Heart left ventricle (tissue), 16 donors: ENCODE measurements at places on chromosomes 11 and 22. TPM values are rescaled to one million over a fixed set of nuclear protein-coding genes. Genes with fewer than 3 reads are reported as not detected.

GRCh38 chr11:28318871-28319270, 210.7 kb downstream of the METTL15 start:
- no peaks in the 10 kb centered on the region for H3K4me1 ChIP-seq
- DNase-seq = no peak
- no peak overlapping the region for H3K27ac ChIP-seq
- no peaks in the 10 kb centered on the region for H3K27me3 ChIP-seq
- no peak overlapping the region for H3K4me3 ChIP-seq
- no peaks in the 10 kb centered on the region for H3K36me3 ChIP-seq

DNA sequence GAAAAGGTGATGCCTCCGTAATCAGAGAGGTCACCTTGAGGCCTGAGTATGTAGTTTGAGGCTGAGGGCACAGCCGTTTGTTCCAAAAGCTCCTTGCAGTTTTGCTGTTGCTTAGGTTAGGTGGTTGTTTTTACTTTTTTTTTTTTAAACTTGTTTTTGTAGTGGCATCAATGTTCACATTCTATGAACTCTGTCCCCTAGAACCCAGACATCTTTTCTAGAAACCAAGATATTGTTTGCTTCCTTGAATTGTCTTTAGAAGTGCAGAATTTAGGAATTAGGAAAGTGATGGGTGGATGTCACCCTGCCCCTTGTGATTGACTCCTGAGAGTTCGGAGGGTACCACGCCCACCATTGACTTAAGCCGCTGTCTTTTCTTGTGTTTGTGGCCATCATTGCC, 35.7 kb upstream of the ETS1 start:
- H3K27ac ChIP-seq = no peak overlapping the region
- DNase-seq = no peak
- no peaks in the 10 kb centered on the region for H3K36me3 ChIP-seq
- no peaks in the 10 kb centered on the region for H3K4me1 ChIP-seq

DNA sequence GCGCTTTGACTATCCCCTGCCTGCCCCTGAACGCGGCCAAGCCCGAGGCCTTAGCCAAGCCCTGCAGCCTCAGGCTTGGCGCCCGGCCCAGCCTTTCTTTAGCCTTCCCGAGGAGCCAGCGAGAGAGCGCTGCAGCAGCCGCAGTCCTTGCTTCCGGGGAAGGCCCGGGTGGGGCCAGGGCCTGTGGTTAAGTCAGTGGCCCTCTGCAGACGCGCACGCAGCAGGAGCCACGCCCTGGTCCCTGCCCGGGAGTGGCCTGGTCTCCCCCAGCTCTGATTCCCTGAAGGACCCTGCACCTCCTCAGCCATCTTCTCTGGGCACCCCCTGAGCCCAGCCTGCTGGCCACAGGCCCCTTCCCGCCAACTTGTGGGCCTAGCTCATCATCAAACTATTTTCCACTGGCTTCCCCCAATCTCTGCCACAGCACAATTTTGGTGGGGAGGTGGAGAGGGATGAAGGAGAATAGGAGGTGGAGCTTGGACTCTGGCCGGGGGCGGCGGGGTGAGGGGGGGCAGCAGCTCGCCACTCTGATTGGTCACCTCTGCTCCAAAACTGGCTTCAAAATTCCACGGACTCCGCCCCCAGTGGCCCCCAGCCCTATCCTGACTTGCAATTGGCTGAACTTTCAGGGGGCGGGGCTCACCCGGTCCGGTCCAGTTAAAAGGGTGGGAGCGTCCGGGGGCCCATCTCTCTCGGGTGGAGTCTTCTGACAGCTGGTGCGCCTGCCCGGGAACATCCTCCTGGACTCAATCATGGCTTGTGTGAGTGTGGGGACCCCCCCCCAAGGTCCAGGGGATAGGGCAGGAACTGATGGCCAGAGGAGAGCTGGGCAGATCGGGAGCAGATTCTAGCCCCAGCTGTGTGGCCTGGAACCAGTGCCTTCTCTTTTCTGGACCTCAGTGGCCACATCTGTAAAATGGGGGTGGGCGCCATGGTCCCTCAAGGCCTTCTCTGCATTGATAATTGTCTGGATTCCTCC, at the start of gene LGALS1:
Gene LGALS1, plus strand, starts transcription at position 686 of the 979 bp plus-strand sequence. Its CDS starts 67 bp downstream, at position 753.
- DNase-seq = peak; percentile 98
- peak within 1 kb of the TSS; percentile 92 for H3K27ac ChIP-seq
- peaks cover 44% of the 10 kb centered on the region for H3K4me1 ChIP-seq
- peak within 1 kb of the TSS; percentile 71 for H3K4me3 ChIP-seq

- H3K4me3 ChIP-seq = no peak overlapping the region
- no peaks in the 10 kb centered on the region for H3K36me3 ChIP-seq
- no peaks in the 10 kb centered on the region for H3K4me1 ChIP-seq
Measured at GRCh38 chr11:75615751-75616150, 53.1 kb downstream of the MAP6 start.

GRCh38 chr22:37095113-37095512, 14.4 kb downstream of the TMPRSS6 start:
- no peak overlapping the region for H3K27ac ChIP-seq
- DNase-seq = no peak
- peaks cover 11% of the 10 kb centered on the region for H3K27me3 ChIP-seq

GRCh38 chr11:11706028-11706427, 84.2 kb upstream of the GALNT18 start:
- no peak overlapping the region for H3K4me3 ChIP-seq
- H3K27ac ChIP-seq = no peak overlapping the region
- no peaks in the 10 kb centered on the region for H3K36me3 ChIP-seq
- H3K4me1 ChIP-seq = no peaks in the 10 kb centered on the region

DNA sequence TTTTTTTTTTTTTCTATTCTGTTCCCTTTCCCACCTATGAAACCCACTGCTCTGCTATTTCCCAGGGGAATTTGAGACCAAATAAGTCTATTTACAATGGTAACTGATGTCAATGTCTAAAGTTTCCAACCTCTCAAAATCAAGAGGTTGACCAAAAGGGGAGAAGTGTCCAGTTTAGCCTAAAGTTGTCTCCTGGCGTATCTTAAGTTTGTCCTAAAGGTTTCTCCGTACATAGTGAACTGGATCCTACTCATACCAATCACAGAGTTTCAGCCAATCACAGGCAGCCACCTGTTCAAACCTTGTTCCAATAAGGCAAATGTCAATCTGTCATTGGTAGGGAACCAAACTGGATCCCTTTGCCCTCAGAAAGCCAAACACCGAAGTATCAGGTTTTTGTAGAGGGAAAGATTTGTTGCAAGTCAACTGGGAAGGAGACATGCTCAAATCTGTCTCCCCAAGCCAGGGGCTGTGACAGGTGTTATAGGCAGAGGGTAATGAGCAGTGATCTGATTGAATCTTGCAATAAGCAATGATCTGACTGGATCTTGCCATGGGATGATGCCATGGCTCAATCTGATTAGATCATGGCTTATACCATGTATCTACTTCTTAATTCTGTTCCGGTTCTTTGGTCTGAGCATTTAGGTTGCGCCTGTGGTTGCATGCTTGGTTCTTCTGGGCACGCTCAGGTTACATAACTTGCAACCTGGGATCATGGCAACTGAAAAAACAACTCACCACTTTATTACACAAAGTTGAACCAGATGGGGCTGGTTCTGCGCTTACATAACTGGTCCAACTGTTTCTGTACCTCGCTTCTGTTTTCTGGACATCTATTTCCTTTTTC, 1.1 kb upstream of the VPS37C start:
- no peak for DNase-seq
- peak overlapping the region; percentile 69 for H3K4me3 ChIP-seq
- H3K36me3 ChIP-seq = no peaks in the 10 kb centered on the region
- peak overlapping the region; percentile 94 for H3K27ac ChIP-seq
- peaks cover 6% of the 10 kb centered on the region for H3K4me1 ChIP-seq

DNA sequence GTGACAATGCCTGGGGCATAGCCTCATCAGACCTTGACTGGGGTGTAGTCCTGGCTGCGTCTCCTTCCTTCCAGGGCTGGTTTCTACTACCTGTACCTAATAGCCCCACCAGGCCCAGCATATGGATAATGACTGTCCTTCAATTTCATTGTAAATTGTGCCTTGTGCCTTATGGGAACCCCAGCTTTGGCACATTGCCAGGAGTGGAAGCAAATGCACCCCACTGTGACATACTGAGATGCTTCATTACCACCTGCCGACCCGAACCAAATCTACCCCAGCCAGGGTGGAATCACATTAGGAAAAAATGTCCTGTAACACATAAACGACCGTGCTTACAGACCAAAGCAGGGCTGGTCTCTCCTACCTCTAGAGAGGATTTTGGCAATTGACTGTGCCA, 7.3 kb downstream of the TOP3B start:
- no peak overlapping the region for H3K4me3 ChIP-seq
- peaks cover 56% of the 10 kb centered on the region for H3K36me3 ChIP-seq
- DNase-seq = no peak
- no peaks in the 10 kb centered on the region for H3K27me3 ChIP-seq
- no peaks in the 10 kb centered on the region for H3K4me1 ChIP-seq

GRCh38 chr11:127074151-127074761, 73.7 kb upstream of the KIRREL3 start:
- H3K4me3 ChIP-seq = no peak overlapping the region
- peaks cover 1% of the 10 kb centered on the region for H3K27me3 ChIP-seq
- no peaks in the 10 kb centered on the region for H3K36me3 ChIP-seq

- peaks cover 9% of the 10 kb centered on the region for H3K36me3 ChIP-seq
- no peaks in the 10 kb centered on the region for H3K27me3 ChIP-seq
- peaks cover 30% of the 10 kb centered on the region for H3K4me1 ChIP-seq
Measured at GRCh38 chr22:20319041-20319744, 667 bp downstream of the DGCR6L start.

- H3K36me3 ChIP-seq = no peaks in the 10 kb centered on the region
- no peak overlapping the region for H3K27ac ChIP-seq
- no peak for DNase-seq
- H3K4me1 ChIP-seq = peaks cover 27% of the 10 kb centered on the region
- H3K27me3 ChIP-seq = no peaks in the 10 kb centered on the region
Measured at GRCh38 chr22:43012390-43012789, 2.6 kb downstream of the PACSIN2 start.

- H3K36me3 ChIP-seq = no peaks in the 10 kb centered on the region
- no peak overlapping the region for H3K4me3 ChIP-seq
- H3K27ac ChIP-seq = no peak overlapping the region
- H3K4me1 ChIP-seq = no peaks in the 10 kb centered on the region
Measured at GRCh38 chr11:19509215-19509614, 203.4 kb upstream of the NAV2 start.

GRCh38 chr11:39374963-39375698, 2084.3 kb downstream of the LRRC4C start:
- H3K4me1 ChIP-seq = no peaks in the 10 kb centered on the region
- no peaks in the 10 kb centered on the region for H3K27me3 ChIP-seq
- no peak overlapping the region for H3K4me3 ChIP-seq

GRCh38 chr11:122861631-122862030, 20.9 kb upstream of the JHY start:
- no peaks in the 10 kb centered on the region for H3K4me1 ChIP-seq
- H3K27ac ChIP-seq = no peak overlapping the region
- H3K4me3 ChIP-seq = no peak overlapping the region

DNA sequence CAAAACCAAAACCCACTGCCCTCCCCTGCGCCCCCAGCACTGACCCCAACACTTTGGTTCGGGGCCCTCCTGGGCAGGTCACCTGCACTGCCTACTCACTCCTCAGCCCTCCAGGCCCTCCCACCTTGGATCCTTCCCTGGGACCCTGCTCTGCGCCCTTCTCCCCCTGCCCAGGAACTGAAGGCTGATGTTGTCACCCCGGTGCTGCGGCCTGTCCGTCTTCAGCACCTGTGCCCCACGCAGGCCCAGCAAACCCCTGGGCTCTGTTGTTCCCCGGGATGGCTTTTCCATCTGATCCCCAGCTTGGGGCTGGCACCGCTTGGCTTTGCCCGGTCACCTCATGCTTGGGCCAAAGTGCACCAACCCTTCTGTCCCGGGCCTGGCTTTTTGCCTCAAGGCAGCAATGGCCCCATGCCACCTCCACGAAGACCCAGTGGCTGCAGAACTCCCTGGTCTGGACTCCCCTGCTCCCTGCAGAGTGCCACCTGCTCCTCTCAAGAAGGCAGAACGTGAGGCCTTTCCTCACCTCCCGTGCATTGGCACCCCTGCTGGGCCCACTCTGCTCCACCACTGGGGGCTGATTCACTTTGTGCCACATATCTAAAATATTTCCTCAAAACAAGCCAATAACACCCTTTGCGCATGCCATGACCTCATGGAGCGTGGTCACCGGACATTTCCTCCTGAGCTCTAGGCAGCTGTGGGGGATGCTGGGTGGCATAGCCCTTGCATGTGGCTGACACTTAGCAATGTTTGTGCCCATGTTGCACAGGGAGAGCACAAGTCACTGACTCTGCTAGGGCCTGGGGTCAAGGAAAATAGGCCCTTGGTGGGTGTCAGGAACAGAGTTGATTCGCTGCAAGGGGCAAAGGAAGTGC, 8.8 kb downstream of the PPM1F start:
- peak overlapping the region; percentile 96 for H3K27ac ChIP-seq
- peaks cover 69% of the 10 kb centered on the region for H3K4me1 ChIP-seq
- DNase-seq = no peak
- peaks cover 30% of the 10 kb centered on the region for H3K36me3 ChIP-seq
- no peak overlapping the region for H3K4me3 ChIP-seq

DNA sequence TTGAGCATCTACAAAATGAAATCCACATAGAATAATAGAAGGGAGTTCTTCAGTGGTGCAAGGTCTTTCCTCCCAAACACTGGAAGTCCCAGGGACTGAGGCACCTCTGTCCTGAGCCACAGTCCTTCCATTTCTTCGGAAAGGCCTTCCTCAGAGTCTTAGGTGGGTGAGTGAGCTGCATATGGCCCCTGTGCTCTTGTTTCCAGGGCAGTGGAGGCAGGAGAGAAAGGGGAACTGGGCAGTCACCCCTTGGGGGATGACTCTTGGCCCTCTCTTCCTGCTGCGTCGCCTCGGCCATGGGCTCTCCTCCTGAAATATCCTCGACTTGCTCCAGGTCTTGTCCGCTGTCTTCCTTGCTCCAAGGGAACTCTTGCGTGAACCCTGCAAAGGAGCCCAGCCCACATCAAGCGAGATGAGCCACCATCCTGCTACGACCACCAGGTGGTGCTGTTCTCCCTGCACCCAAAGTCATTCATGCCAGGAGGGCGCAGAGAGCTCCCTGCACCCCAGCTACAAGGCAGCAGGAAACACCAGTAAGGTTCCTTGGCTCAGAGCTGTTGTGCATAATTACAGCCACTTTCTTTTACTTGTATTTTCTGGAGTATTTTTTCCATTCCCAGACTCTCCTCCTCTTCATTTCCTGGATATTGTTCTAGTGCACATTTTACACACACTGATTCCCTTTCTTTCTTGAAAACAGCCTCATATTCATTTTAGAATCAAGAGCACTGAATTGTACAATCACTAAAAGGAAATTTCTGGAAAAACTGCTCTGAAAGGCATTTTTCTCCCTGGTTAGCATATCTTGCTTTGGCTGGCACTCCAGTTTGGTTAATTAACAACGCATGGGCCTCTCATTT, 397.8 kb downstream of the OPCML start:
- H3K4me1 ChIP-seq = no peaks in the 10 kb centered on the region
- H3K27me3 ChIP-seq = no peaks in the 10 kb centered on the region
- no peak overlapping the region for H3K4me3 ChIP-seq

- no peak overlapping the region for H3K4me3 ChIP-seq
- no peaks in the 10 kb centered on the region for H3K27me3 ChIP-seq
- H3K27ac ChIP-seq = no peak overlapping the region
Measured at GRCh38 chr22:17110791-17111550, 10.2 kb downstream of the TMEM121B start.

SYTL2 gene
- total RNA-seq = 4.9 TPM

CHST1 gene
- 1.3 TPM for total RNA-seq

DDTL gene
- total RNA-seq = 2.2 TPM

OR6Q1 gene
- total RNA-seq = not detected

TMEM45B gene
- not detected for total RNA-seq

SIDT2 gene
- 36.3 TPM for total RNA-seq

GPHA2 gene
- total RNA-seq = not detected

C11orf68 gene
- 42.2 TPM for total RNA-seq

PRSS23 gene
- total RNA-seq = 5.9 TPM

TTC12 gene
- total RNA-seq = 3.5 TPM
